ENCODE measurements at places on chromosomes 5 and 9. TPM values are rescaled to one million over a fixed set of nuclear protein-coding genes. Genes with fewer than 3 reads are reported as not detected.

GRCh38 chr9:132591751-132592314, 9.4 kb downstream of the BARHL1 start:
- H3K36me3 ChIP-seq = peaks cover 14% of the 10 kb centered on the region
- H3K27ac ChIP-seq = no peak overlapping the region
- H3K4me3 ChIP-seq = no peak overlapping the region
- no peaks in the 10 kb centered on the region for H3K4me1 ChIP-seq

DNA sequence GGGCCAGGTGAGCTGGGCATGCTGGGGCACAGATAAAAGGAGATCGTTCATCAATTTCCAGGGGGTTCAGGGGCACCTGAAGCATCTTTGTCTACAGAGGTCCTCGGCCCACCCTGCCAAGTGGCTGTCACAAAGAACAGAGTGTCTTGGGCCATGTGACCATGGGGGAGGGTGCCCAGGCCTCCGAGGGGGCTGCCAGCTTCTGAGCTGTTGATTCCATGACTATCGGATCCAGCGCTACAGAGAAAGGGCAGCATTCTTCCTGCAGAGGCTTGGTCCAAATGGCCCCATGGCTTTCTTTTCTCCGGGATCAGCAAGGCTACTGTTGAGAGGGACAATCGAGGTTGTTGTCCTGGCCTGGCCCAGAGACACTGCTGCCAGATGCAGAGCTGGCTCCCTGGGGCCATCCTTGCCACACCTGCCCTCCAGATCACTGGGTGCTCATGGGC, 289.2 kb downstream of the ZSWIM6 start:
- H3K36me3 ChIP-seq = no peaks in the 10 kb centered on the region
- no peak for DNase-seq

DNA sequence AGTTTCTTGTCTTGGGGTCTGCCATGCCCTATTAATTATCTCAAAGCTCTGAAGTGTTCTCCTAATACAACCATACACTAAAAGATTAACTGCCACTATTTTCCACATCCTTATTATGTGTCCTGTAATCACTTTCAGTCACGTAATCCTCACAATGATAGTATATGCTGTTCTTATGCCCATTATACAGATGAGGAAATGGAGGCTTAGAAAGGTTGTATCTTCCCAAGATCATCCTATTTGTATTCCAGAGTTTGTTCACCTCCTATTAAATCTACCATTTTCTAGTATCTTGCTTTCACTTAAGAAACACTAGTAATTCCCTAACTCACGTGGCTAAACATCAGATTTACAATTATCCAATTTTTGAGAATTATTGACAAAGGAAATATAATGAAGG, 2.9 kb upstream of the ARHGEF28 start:
- H3K36me3 ChIP-seq = no peaks in the 10 kb centered on the region
- peak overlapping the region; percentile 76 for H3K27ac ChIP-seq
- no peak for DNase-seq
- H3K4me3 ChIP-seq = no peak overlapping the region
- peaks cover 53% of the 10 kb centered on the region for H3K4me1 ChIP-seq

GRCh38 chr5:180641566-180641900, 7.9 kb downstream of the FLT4 start:
- H3K27ac ChIP-seq = no peak overlapping the region
- no peak overlapping the region for H3K4me3 ChIP-seq
- H3K36me3 ChIP-seq = no peaks in the 10 kb centered on the region
- H3K27me3 ChIP-seq = peaks cover 76% of the 10 kb centered on the region

DNA sequence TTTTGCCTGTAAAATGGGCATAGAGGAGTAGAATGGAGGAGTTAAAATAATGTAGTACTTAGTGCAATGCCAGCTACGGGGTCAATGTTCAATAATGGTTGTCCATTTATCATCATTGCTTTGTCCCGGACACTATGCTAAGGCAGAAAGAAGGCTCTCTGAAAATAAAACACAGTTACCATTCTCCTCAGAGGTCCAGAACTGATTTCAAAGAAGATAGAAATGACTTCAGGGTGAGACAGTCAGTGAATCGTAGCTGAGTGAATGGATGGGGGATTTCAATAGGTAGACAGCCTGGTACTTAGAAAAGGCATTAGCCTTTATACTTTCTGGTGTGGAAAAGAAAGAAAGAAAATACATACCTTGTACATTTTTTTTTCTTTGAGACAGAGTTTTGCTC, 1.2 kb upstream of the AK3 start:
- DNase-seq = no peak
- peak overlapping the region; percentile 100 for H3K27ac ChIP-seq
- H3K36me3 ChIP-seq = no peaks in the 10 kb centered on the region
- H3K27me3 ChIP-seq = no peaks in the 10 kb centered on the region
- H3K4me3 ChIP-seq = peak overlapping the region; percentile 96
- peaks cover 30% of the 10 kb centered on the region for H3K4me1 ChIP-seq

DNA sequence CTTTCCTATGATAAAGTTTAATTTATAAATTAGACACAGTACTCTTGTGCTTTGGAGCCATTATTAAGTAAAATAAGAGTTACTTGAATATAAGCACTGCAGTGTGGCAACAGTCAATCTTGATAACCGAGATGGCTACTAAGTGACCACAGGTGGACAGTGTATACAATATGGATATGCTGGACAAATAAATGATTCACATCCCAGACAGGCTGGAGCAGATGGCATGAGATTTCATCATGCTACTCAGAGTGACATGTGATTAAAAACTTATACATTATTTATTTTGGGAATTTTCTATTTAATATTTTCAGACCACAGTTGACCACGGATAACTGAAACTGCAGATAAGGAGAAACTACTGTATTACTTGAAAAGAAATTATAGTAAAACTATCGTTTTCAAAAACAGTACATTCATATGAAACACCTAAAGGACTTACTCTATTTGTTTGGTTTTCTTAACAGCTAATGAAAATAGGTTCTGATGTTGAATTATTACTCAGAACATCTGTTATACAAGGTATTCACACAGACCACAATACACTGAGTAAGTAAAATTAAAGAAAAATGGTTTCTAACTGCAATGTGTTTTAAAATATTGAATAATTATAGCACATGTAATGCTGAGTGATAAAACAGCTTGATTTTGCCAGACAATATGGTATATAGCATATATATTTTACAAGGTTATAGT, 16.0 kb downstream of the LYRM7 start:
- H3K27me3 ChIP-seq = no peaks in the 10 kb centered on the region
- H3K4me1 ChIP-seq = peaks cover 12% of the 10 kb centered on the region
- no peak overlapping the region for H3K4me3 ChIP-seq
- no peak for DNase-seq
- no peaks in the 10 kb centered on the region for H3K36me3 ChIP-seq

DNA sequence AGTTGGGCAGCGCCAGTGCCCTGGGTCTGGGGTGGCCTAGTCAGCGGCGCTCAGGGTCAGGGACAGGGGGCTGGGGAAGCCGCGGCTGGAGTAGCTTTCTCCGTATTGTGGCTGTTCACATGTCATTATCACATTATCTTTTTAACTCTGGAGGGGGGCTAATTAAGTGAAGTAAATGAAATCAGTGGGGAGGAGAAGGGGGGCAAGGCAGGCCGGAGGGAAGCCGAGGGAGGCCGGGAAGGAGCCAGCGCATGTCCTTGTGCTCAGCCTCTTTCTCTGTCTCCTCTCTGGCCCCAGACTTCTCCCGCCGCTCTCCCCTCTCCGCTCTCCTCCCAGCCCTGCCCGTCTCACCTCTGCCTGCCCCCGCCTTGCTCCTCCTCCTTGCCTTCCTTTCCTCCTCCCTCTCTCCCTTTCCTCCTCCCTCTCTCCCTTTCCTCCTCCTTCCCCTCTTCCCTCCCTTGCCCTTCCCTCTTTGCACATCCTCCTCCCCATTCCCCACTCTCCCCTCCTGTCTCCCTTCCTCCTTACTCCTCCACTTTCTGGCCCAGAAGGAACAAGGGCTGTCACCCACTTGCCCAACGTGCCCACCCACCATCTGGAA, 38.7 kb downstream of the ASS1 start:
- H3K4me1 ChIP-seq = no peaks in the 10 kb centered on the region
- no peaks in the 10 kb centered on the region for H3K27me3 ChIP-seq
- no peak overlapping the region for H3K27ac ChIP-seq
- no peak for DNase-seq
- H3K36me3 ChIP-seq = 0 out of 2 replicates have a peak, but pooled peaks cover 1% of the 10 kb centered on the region

DNA sequence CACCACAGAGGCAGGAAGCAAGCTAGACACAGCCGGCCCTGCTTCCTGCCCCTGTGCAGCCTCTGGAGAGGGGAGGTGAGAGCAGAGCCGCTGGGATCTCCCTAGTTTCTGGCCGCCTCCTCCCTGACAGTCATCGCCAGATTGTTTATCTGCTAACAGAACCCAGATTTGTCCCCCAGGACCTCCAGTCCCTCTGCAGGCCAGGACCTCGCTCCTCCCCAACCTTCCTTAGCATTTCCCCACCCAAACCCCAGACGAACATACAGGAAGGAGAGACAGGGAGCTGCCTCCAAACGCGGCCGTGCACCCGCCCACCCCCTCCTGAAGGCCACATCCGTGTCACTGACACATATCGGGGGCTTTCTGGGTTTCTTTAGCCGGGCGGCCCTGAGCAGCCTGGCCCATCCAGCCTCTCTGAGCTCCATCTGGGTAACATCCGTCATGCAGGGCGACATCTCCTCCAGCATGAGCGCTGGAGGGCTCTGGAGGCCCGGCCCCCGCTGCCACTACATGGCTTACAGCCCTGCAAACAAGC, 47.5 kb downstream of the DBH start:
- DNase-seq = no peak
- H3K4me3 ChIP-seq = no peak overlapping the region
- H3K27ac ChIP-seq = no peak overlapping the region
- no peaks in the 10 kb centered on the region for H3K4me1 ChIP-seq
- H3K36me3 ChIP-seq = peaks cover 11% of the 10 kb centered on the region
- H3K27me3 ChIP-seq = no peaks in the 10 kb centered on the region

DNA sequence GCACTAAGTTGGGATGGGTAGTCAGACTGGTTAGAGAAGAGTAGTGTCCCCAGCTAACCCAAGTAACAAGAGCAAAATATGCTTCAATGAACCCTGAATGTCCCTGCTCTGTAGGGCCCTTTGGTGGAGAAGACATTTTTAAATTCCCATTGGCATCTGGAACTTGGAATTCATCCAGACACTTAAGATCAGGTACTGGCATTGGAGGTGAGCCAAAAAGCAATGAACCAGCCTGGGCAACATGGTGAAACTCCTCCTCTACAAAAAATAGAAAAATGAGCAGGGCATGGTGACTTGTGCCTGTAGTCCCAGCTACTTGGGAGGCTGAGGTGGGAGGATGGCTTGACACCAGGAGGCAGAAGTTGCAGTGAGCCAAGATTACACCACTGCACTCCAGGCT, 58.9 kb upstream of the ZNF618 start:
- H3K4me3 ChIP-seq = no peak overlapping the region
- no peaks in the 10 kb centered on the region for H3K4me1 ChIP-seq
- H3K27ac ChIP-seq = no peak overlapping the region

DNA sequence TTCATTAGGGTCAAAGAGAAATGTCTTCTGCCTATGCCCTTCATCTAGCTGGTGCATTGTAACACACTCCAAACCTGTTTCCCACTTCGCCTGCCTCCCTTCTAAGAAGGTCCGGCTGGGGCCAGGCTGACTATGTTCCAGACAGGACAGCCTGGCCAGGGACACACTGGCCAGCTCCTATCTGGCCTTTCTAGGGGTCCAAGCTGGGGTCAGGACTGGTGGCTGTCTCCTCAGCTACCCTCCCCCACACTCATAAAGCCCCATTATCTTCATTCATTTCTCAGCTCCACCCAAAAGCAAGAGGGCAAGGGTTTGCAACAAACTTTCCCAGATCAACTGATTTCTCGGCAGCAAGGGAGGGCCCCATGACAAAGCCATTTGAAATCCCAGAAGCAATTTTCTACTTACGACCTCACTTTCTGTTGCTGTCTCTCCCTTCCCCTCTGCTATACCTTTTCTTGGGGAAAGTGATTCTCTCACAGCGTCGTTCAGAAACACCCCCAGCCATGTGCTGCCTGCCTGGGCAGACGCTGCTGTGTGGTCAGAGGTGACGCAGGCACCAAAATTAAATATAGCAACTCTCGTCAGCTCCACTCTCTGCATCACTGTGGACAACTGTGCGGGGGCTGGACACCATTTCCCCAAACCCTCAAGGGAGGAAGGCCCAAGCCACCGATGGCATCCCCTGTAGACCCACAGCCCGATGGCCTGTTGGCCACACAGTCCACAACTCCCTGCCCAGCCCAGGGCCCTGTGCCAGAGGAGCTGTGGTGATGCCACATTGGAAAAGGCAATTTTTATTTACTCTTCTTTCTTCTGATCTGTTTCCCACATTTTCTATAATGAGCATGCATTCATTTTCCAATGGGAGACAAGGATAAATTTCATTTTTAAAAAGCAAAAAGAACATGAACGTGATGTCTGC, 6.1 kb downstream of the IL13 start:
- H3K27ac ChIP-seq = no peak overlapping the region
- peaks cover 23% of the 10 kb centered on the region for H3K27me3 ChIP-seq
- peak overlapping the region; percentile 54 for H3K4me3 ChIP-seq
- H3K4me1 ChIP-seq = peaks cover 83% of the 10 kb centered on the region
- DNase-seq = no peak

GRCh38 chr5:155106221-155106620, 92.7 kb downstream of the KIF4B start:
- peaks cover 2% of the 10 kb centered on the region for H3K27me3 ChIP-seq
- H3K4me3 ChIP-seq = no peak overlapping the region
- no peaks in the 10 kb centered on the region for H3K36me3 ChIP-seq
- no peak overlapping the region for H3K27ac ChIP-seq
- DNase-seq = no peak

CEP120 gene
- total RNA-seq = 14.7 TPM
